Heart left ventricle (tissue), 16 donors: ENCODE measurements at places on chromosomes 2 and 18. TPM values are rescaled to one million over a fixed set of nuclear protein-coding genes. Genes with fewer than 3 reads are reported as not detected.

DNA sequence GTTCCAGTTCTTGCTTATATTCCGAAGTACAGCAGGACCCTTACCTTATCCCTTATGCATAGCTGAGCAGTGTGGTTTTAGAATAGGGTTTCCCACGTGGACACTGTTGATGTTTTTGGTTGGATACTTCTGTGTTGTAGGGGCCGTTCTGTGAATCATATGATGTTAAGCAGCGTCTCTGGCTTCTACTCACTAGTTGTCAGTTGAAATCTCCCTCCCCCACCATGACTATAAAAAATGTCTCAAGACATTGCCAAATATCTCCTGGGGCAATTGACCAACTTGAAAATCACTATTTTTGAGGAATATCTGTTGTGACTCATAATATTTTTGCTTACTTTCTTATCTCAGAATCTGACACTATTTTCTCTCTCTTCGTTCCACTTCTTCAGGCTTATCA is 713.7 kb downstream of the TSN start:
- DNase-seq: no peak
- H3K27me3 ChIP-seq: no peaks in the 10 kb centered on the region
- no peaks in the 10 kb centered on the region for H3K4me1 ChIP-seq
- H3K4me3 ChIP-seq: no peak overlapping the region
- no peaks in the 10 kb centered on the region for H3K36me3 ChIP-seq

GRCh38 chr2:133859578-133859977 is 291.3 kb upstream of the NCKAP5 start:
- DNase-seq: no peak
- no peaks in the 10 kb centered on the region for H3K27me3 ChIP-seq
- H3K4me1 ChIP-seq: no peaks in the 10 kb centered on the region
- no peaks in the 10 kb centered on the region for H3K36me3 ChIP-seq
- H3K27ac ChIP-seq: no peak overlapping the region

DNA sequence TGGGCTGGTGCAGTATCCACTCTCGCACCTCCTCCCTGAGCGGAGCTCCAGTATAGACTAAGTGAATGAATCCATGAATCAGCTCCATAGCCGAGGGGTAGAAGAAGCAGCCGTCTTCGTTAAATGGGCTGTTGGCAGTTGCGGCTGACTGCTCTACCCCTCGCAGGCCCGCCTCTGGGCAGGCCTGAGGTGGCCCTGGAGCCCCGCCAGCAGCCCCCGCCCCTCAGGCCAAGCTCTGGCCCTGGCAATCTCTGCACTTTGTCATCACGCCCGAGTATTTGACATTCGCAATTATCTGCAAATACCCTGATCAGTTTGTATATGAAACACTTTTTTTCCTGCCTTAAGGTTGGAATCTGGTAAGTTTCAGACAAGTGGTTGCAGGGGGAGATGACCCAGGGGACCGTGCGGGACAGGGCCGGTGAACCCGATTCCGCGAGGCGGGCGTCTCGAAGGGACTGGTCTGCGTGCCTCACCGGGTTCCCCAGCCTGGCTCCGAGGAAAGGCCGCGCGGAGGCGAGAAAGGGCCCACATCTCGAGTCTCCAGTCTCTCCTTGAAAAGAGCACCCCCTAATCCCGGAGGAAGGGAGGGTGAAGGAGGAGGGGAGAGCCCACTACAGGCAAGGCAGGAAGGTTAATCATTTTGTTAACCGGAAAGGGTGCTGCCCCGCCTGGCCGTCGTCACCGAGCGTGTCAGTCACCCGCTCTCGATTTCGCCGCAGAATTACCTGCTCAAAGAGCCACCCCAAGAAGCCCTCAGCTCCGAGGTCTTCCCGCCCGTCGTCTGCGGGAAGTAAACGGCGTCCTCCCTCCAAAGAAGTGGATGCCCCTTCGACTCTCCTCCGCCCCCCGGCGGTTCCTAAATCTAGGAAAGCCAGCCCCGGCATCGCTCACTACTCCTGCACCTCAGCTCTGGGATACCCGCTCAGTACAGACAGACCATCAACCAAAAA is 11.1 kb upstream of the SATB2 start:
- peaks cover 73% of the 10 kb centered on the region for H3K27me3 ChIP-seq
- peaks cover 37% of the 10 kb centered on the region for H3K4me1 ChIP-seq
- no peak overlapping the region for H3K27ac ChIP-seq
- H3K36me3 ChIP-seq: no peaks in the 10 kb centered on the region
- H3K4me3 ChIP-seq: no peak overlapping the region

GRCh38 chr2:178223806-178224205 is 29.5 kb downstream of the OSBPL6 start:
- H3K36me3 ChIP-seq: no peaks in the 10 kb centered on the region
- H3K4me3 ChIP-seq: no peak overlapping the region
- no peaks in the 10 kb centered on the region for H3K27me3 ChIP-seq
- no peak for DNase-seq
- no peaks in the 10 kb centered on the region for H3K4me1 ChIP-seq
- no peak overlapping the region for H3K27ac ChIP-seq

GRCh38 chr2:135163306-135163705 is 111.2 kb downstream of the RAB3GAP1 start:
- H3K4me1 ChIP-seq: no peaks in the 10 kb centered on the region
- DNase-seq: no peak
- H3K4me3 ChIP-seq: no peak overlapping the region
- no peaks in the 10 kb centered on the region for H3K27me3 ChIP-seq

- DNase-seq: no peak
- no peak overlapping the region for H3K4me3 ChIP-seq
- peak overlapping the region; percentile 45 for H3K27ac ChIP-seq
- H3K36me3 ChIP-seq: no peaks in the 10 kb centered on the region
- no peaks in the 10 kb centered on the region for H3K27me3 ChIP-seq
- peaks cover 10% of the 10 kb centered on the region for H3K4me1 ChIP-seq
Measured at GRCh38 chr2:85905187-85905666, 16.4 kb upstream of the ST3GAL5 start.

DNA sequence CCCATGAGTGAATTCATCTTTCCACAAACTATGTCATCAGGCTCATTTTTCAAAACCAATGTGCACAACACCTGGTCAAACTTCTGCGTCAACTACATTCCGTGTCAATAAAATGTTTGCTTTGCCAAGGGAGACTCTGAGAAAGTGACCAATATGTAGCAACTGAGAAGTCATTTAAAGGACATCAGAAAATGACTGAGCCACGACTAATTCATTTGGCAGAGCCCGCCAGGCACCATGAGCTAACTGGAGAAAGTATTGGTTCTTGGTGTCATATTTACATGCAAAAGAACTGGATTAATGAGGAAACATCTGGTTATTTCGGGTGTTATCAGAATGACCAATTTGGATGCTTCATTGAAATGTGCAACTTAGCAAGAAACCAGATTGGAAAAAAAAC is 7.2 kb downstream of the RND3 start:
- H3K36me3 ChIP-seq: no peaks in the 10 kb centered on the region
- no peak for DNase-seq
- no peak overlapping the region for H3K4me3 ChIP-seq
- peaks cover 96% of the 10 kb centered on the region for H3K4me1 ChIP-seq
- peaks cover 4% of the 10 kb centered on the region for H3K27me3 ChIP-seq
- peak overlapping the region; percentile 77 for H3K27ac ChIP-seq

GRCh38 chr2:46816151-46816845 is 99.3 kb downstream of the MCFD2 start:
- H3K27ac ChIP-seq: peak overlapping the region; percentile 89
- DNase-seq: no peak
- peaks cover 58% of the 10 kb centered on the region for H3K4me1 ChIP-seq

DNA sequence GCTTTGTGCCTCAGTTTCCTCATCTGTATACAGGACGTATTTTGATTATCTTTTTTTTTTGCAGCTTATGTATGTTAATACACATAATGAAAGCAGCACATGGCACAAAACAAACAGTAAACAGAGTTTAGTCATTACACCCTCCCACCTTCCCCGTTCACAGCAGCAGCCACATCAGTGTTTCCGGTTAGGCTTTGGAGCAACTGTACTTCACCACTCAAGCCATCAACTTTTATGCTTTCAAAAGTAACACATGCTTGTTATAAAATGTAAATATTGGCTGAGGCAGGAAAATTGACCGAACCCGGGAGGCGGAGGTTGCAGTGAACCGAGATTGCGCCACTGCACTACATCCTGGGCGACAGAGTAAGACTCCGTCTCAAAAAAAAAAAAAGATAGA is 117.3 kb downstream of the MTCL1 start:
- H3K4me1 ChIP-seq: peaks cover 4% of the 10 kb centered on the region
- no peaks in the 10 kb centered on the region for H3K27me3 ChIP-seq
- no peak overlapping the region for H3K27ac ChIP-seq
- no peaks in the 10 kb centered on the region for H3K36me3 ChIP-seq
- no peak for DNase-seq

- no peak for DNase-seq
- no peak overlapping the region for H3K27ac ChIP-seq
- H3K4me1 ChIP-seq: peaks cover 43% of the 10 kb centered on the region
- H3K4me3 ChIP-seq: no peak overlapping the region
Measured at GRCh38 chr2:23502096-23502495, 117.1 kb downstream of the KLHL29 start.

- no peak overlapping the region for H3K4me3 ChIP-seq
- H3K27ac ChIP-seq: peak overlapping the region; percentile 79
- peaks cover 27% of the 10 kb centered on the region for H3K4me1 ChIP-seq
- no peaks in the 10 kb centered on the region for H3K27me3 ChIP-seq
- H3K36me3 ChIP-seq: no peaks in the 10 kb centered on the region
Measured at GRCh38 chr18:79588636-79589481, 90.7 kb upstream of the CTDP1 start.

- no peak for DNase-seq
- no peaks in the 10 kb centered on the region for H3K27me3 ChIP-seq
- H3K4me3 ChIP-seq: no peak overlapping the region
- no peak overlapping the region for H3K27ac ChIP-seq
Measured at GRCh38 chr2:174925046-174925784, 80.0 kb downstream of the CHN1 start.

GRCh38 chr18:27778441-27778840 is 398.5 kb downstream of the CDH2 start:
- DNase-seq: no peak
- H3K27me3 ChIP-seq: no peaks in the 10 kb centered on the region
- no peak overlapping the region for H3K4me3 ChIP-seq

- DNase-seq: peak; percentile 25
- H3K27ac ChIP-seq: no peak overlapping the region
Measured at GRCh38 chr2:123993728-123994323, 31.3 kb upstream of the CNTNAP5 start.

DNA sequence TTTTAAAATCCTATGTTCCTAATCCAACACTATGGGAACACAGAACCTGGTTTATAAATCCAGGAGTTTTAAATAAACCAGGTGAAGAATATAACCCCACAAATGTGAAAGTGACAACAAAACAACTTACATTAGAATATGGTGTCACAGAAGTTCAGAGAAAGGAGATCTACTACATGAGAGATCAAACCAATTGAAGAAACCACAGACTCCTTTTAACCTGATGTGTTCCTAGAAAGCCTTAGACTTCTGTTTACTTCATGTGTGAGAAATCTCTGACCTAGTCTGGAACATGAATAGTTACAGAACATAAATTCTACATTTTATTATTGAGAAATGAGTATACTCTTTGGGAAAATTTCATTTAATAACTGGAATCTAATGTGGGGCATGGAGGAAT is 165.3 kb downstream of the FTCDNL1 start:
- no peaks in the 10 kb centered on the region for H3K36me3 ChIP-seq
- H3K27me3 ChIP-seq: no peaks in the 10 kb centered on the region
- no peak overlapping the region for H3K4me3 ChIP-seq
- H3K4me1 ChIP-seq: no peaks in the 10 kb centered on the region

DNA sequence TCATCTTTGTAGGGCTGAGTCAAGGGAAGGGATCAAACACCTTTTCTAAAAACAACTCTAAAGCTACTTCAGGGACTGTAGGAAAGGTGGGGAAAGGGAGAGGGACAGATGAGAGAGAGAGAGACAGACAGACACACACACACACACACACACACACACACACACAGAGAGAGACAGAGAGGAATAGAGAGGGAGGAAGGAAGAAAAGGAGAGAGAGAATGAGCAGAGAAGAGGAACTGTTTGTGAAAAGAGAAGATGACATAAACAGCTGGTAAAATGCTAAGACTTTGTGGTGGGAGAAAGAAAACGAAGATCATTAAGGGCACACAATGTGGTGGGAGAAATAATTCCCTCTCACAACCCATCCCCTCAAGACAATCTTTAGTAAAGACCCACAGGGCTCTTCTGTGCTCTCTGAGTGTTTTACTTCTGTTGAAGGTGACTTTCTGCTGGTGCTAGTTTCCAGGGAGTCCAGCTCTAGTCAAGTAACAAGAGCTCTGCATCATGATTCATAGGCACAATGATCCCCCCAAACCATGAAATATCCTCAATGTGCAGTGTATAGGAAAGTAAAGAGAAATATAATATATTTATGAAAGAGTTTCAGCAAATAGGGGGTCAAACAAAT is 77.2 kb upstream of the STK17B start:
- H3K27ac ChIP-seq: no peak overlapping the region
- peaks cover 58% of the 10 kb centered on the region for H3K36me3 ChIP-seq
- no peak for DNase-seq
- H3K4me1 ChIP-seq: peaks cover 25% of the 10 kb centered on the region

The SERPINB12 gene
- not detected for total RNA-seq

The POTEI gene
- total RNA-seq: not detected

The WDR75 gene
- 16.4 TPM for total RNA-seq

The CHST10 gene
- 14.1 TPM for total RNA-seq

The CYTIP gene
- total RNA-seq: 1.9 TPM

The GULP1 gene
- 5.5 TPM for total RNA-seq
